ENCODE measurements at places on chromosomes 7 and 10. TPM values are rescaled to one million over a fixed set of nuclear protein-coding genes. Genes with fewer than 3 reads are reported as not detected.

Gene TMEM130
- 3.9 TPM for total RNA-seq

- no peak for DNase-seq
Measured at GRCh38 chr7:30545791-30546555, 41.3 kb upstream of the GGCT start.

DNA sequence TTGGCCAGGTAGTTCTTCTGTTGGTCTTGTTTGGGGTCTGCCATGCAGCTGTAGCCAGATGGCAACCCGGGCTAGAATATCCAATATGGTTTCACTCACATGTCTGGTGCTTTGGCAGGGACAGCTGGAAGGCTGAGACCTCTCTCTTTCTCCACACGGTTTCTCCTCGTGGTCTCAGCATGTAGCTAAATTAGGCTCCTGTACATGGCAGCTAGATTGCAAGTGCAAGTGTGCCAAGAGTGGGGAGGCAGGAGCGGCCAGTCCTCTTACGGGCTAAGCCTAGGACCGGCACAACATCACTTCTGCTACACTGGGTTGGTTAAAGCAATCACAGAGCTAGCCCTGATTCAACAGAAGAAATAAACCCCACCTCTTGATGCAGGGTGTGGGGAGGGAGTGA is 9.3 kb upstream of the PDE1C start:
- no peak for DNase-seq

Gene RNF133
- 3.8 TPM for total RNA-seq

Measured in uterus (tissue), 4 donors.